Skin of body (tissue), 3 donors: ENCODE measurements at places on chromosomes 11 and 22. TPM values are rescaled to one million over a fixed set of nuclear protein-coding genes. Genes with fewer than 3 reads are reported as not detected.

Gene OR6T1
- not detected for total RNA-seq

Gene SLC22A8
- total RNA-seq: not detected

Gene NAT10
- total RNA-seq: 19.4 TPM

Gene CABP7
- total RNA-seq: 0.10 TPM

Gene FGF3
- 0.30 TPM for total RNA-seq

Gene DBX1
- not detected for total RNA-seq

Gene KRTAP5-1
- total RNA-seq: 0.30 TPM

Gene EML3
- 14.6 TPM for total RNA-seq

Gene DNAJB7
- not detected for total RNA-seq
